Activated CD8-positive, alpha-beta memory T cell treated with anti-CD3 and anti-CD28 coated beads for 48 hours (primary cell): ENCODE measurements at places on chromosomes 16 and 17.

- no peak for DNase-seq
Observed at GRCh38 chr17:34384271-34384670, 21.2 kb upstream of the CCL1 start.

DNA sequence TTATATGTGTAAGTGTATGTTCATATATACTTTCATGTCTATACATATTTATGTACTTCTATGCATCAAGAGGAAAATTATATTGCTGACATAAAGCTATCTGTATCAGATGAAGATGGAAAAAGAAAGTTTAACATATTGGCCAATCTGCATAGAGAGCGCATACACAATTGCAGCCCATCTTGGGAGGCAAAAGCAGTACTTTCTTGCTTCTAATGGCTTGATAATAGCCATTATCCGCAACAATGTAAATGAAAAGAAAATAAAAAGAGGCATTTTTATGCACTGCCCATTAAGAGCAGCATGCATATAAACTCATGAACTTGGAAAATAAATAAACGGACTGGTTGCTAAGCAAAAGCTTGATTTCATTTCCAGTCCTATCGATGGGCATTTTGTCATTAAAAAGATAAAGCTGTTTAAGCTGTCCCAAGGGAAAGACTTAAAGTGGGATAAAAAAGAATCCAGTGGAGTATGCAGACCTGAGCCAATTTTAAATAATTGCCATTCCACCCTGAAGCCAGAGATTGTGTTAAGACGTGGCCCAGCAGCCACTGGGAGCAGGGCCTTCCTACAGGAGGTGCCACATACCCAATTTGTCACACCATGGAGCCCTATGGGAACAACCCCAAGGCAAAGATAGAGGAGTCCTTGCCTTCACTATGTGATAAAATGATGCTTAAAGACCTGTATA lies 183.6 kb upstream of the CDH11 start:
- no peak for DNase-seq

DNA sequence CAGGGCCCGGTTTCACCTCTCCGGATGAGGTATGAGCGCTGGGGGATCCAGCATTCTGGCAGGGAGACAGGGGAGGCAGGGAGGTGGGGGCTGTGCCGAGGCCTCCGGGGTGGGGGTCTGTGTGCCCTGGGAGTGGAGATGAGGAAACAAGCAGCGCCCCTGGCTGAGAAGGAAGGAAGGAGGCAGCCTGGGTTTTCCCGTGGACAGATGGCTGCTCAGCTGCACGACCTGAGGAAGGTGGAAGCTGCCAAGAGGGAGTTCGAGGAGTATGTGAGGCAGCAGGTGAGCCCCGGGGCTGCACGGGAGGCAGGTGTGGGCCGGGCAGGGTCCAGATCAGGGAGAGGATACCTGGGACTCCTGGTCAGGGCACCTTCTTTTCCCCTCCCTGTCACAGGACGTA lies 4.3 kb downstream of the RNF112 start:
- DNase-seq, result no peak

- DNase-seq, result no peak
Observed at GRCh38 chr16:69626256-69626655, 60.5 kb downstream of the NFAT5 start.

DNA sequence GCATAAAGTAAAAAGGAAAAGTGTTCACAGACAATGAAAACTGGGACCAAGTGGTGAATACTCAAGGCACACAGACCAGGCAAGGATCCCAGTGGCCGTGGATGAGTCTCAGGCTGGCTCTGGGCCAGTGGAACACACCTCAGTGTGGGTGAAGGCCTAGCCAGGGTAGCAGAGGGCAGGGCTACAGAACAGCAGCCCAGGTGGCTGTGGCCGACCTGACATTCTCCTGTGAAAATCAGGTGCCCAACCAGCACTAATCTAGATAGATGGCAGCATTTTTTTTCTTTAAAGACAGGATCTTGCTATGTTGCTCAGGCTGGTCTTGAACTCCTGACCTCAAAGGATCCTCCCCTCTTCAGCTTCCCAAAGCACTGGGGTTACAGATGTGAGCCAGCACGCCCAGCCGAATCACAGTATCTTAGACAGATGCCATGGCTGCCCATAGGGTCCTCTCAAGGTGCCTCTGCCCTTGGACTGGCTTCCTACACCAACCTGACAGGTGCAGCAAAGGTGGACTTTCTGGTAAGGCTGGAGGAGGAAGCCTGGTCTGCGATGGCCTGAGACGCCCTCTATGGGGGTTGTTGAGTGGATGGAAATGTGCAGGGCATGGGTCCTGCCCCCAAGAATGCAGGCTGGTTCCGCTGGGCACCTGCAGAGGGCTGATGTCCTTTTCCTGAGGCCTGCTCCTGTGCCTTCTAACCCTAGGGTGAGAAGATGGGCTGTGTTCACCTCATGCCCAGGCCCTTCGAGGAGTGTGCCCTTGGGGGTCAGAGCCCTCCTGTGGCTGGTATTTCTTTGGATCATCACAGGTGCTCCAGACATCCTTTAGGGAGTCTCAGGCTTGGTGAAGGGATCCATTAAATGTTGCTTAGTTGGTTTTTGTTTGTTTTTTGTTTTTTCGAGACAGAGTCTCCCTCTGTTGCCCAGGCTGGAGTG lies 3.8 kb upstream of the P4HB start:
- no peak for DNase-seq

- DNase-seq, result peak; percentile 31
Observed at GRCh38 chr16:71807905-71808592, 585 bp downstream of the AP1G1 start.

- no peak for DNase-seq
Observed at GRCh38 chr16:84176192-84177053, 10.4 kb downstream of the TAF1C start.

DNA sequence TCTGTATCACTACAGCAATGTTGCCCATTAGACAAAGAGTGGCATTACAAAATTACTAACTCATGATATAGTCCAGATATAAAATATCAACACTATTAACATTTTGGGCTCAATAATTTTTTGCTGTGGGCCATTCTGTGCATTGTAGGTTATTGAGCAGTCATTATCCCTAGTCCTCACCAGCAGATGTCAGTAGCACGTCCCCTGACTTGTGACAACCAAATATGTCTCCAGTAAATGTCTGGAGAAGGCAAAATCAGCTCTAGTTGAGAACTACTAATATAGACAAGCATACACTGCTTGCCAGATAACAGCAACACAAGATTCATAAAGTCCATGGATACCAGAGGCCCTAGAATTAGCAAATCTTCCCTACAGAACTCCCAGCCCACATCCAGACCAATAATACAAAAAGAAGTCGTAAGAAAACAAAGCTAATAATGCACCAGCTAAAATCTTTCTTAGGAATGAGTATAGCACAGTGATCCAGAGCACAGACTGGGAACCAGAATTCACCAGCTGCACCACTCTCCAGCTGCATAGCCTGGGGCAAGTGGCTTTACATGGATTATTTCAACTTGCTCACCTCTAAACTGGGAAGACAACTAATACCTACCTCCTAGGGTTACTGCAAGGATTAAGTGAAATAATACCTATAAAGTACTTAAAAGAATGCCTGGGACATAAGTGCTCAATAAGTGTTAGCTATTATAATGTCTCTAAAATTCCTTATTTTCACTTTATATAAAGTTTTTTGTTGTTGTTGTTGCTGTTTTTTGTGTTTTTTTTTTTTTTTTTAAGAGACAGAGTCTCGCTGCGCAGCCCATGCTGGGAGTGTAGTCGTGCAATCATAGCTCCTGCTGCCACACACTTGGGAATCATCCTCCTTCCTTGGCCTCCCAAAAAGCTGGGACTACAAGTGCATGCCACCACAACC lies 23.7 kb downstream of the HELZ start:
- no peak for DNase-seq

DNA sequence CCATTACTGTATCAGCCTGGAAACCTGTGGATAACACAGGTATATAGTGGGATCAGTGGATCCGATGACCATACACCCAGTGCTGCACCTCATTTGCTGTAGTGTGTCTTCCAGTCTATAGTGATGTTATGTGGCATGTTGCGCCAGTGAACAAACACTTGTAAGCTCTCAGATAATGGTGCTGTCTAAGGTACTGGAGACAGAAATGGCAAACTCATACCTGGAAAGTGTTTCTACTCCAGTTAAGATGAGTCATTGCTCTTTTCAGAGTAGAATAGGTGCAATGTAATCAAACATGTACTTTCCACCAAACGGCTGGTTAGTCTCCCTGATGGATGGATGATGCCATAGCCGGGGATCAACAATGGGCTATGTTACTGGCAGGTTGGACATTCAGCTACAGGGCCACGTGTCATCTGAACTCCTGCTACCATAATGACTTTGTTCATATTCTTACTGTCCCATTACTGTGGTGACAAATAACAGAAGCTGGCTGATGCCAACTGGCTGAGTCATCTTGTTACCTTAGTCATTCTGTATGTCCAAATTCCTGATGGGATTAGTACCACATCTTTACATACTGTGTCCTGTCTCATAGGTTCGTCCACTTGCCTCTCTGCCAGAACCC lies 6.3 kb downstream of the CCL11 start:
- DNase-seq, result no peak

GRCh38 chr17:14209215-14209614 lies 27.4 kb downstream of the CDRT15 start:
- DNase-seq, result no peak

DNA sequence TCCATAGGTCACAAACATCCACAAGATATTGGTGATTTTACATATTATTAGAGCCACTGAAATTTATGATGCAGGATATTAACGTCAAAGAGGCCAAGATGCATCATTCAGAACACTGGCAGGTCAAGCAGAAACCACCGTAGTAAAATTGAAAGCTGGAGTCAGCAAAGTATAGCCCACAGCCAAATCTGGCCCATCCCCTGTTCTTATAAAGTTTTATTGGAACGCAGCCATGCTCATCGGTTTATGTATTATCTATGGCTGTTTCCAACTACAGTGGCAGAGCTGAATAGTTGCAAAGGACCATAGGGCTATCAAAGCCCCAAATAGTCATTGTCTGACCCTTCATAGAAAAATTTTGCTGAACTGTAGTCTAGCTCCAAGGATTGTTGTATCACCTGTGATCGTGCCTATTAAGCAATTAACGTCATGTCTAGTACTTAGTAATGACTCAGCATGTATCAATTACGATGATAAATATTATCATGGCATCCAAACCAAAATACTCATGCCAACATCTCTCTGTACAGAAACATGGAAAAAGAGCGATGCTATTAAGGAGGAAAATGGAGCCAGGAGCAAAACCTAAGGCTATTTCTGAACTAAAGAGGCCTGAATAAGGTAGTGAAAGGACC lies 165.6 kb downstream of the IRX3 start:
- DNase-seq, result no peak

- DNase-seq, result peak; percentile 98
Observed at GRCh38 chr17:41647940-41648410, 23.6 kb upstream of the KRT17 start.

DNA sequence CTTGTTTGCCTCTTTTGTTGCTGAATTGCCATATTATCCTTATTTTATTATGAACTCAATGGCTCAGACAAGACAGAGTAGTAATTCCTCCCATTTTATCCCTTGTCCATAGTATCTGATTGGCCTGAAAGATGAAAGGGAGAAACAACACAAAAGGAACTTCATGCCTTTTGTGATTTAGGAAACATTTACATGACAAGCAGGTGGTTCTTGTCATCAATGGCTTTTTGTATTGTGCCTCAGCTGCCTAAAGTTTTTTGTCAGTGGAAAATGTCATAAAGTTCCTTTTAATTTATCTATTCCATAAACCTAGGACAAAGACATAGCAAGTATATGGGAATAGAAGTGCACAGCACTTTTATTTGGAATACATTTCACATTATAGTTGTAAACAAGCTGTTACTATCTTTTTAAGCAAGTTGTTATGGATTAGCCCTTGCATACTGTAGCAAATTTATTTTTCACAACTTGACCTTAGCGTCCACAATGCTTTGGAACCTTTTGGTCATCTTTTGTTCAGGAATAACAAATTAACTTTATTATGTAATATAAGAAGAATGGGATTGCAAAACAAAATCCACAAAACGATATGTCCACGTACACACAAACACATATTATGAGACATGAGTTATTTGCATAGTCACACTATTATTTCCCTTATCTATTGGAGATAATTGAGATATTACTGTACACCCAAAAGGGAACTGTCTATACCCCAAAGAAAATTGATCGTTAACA lies 12.4 kb upstream of the MPHOSPH6 start:
- DNase-seq, result no peak
